AG04449 (cell line): ENCODE measurements at places on chromosomes 1 and 21.
A peak's percentile ranks its signal among the peaks of the same experiment; 100 is the strongest.

- DNase-seq = no peak
Observed at GRCh38 chr1:6667139-6667538, 34.5 kb downstream of the DNAJC11 start.

DNA sequence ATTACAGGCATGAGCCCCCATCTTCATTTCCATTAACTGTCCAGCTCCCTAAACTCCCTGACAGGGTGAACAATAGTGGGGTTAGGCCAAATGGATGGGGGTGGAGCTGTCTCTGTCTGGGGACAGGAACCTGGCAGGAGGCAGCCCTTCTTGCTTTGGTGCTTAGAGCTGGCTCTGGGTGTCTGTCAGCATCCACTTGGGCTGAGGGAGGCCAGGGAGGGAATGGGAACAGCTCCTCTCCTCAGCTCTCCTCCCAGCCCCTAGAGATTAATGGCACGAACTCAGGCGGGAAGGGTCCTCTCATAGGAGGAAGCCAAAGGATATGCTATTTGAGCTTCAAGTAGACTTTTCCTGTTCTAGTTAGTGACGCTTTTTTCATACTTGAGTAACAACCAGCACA lies 11.1 kb upstream of the ETV3L start:
- no peak for DNase-seq

GRCh38 chr1:172477741-172478140 lies 33.9 kb upstream of the PIGC start:
- DNase-seq = no peak

- no peak for DNase-seq
Observed at GRCh38 chr1:6272868-6273267, 12.0 kb upstream of the GPR153 start.

DNA sequence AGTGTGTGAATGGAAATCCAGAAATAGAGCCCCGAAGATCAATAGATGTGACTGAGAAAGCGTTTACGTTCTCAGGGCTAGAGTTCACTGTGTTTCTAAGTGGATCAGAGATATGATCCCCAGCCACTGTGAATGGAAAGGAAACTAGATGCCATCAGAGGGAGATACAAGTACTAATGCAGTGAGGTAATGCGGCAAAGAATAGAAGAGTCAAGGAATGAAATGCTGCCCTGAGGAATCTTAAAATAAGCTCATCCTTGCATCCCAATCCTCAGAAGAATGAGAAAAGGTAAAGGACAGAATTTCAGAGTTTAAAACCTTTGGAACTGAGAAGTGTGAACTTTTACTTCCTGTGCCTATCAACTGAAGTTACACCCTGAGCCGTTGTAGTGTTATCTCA lies 165.5 kb upstream of the ESRRG start:
- DNase-seq = no peak

GRCh38 chr1:215793180-215793579 lies 226.1 kb downstream of the KCTD3 start:
- DNase-seq = peak; percentile 88

GRCh38 chr1:175443332-175443731 lies 250.8 kb upstream of the KIAA0040 start:
- DNase-seq = no peak

GRCh38 chr1:35201631-35202030 lies 8.7 kb upstream of the SFPQ start:
- no peak for DNase-seq

- DNase-seq = no peak
Observed at GRCh38 chr1:35202048-35202719, 9.2 kb upstream of the SFPQ start.

DNA sequence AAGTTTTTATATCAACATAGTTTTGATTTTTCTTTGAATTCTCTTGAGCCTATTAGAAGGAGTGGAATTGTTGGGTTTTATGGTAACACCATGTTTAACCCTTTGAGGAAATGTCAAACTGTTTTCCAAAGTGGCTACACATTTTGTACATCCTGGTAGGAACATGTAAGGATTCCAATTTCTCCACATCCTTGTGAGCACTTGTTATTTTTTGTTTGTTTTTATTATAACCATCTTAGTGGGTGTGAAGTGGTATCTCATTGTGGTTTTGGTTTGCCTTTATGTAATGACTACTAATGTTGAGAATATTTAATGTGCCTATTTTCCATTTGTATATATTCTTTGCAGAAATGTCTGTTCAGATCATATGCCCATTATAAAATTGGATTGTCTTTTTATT lies 120.5 kb downstream of the FGGY start:
- DNase-seq = no peak

- no peak for DNase-seq
Observed at GRCh38 chr1:37752213-37752582, 12.7 kb downstream of the EPHA10 start.

DNA sequence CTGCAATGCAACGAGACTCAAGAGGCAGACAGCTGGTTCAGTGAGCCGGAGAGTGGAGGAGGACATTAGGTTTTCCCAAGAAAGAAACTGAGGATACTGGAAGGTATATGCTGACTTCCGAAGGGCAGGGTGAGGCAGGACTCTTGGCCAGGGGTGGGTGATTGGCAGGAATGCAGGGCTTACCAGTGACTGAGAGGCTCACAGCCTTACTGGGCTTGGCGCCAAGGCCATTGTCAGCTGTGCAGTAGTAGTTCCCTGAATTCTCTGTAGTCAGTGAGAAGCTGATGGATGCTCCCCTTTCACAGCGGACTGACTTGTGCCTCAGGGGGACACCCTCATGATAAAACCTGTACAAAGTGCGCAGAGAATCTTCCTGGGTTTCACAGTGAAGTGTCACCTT lies 9.6 kb downstream of the FCRL5 start:
- DNase-seq = no peak

DNA sequence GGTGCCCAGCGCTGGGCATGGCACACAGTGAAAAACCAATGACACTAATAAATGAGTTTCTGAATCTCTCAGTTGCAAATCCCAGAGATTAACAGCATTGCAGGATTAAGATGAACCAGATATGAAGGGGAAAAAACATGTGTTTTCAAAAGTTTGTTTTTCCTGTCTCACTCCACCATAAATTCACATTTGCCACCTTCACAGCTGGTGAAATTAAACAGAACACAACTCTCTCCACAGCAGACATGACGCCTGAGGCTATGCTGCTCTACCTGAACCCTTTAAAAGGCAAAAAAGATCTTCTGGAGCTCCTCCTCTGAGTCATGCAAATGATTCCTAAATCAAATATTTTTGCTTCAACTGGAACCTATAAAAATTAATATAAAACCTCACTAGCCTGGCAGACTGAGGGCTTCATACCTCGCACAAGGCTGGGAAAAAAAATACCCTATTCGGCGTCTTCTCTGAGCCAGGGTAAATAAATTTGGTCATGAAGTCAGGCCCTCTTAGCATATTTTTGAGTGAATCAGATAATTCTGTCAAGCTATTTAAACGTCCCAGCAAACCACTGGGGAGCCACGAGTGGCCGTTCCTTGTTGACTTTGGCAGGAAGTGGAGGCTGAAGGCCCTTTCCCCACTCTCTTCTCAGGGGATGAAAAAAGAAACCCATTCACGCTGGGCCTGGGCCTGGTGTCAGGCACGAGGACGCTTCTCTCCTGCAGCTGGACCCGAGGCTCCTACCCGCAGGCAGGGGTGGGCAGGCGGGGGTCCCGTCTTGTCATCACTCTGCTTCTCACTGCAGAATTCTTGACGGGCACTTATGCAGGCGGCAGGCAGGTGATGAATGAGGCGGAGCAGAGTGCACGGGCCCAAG lies 53.0 kb downstream of the DMRTB1 start:
- DNase-seq = peak; percentile 73

DNA sequence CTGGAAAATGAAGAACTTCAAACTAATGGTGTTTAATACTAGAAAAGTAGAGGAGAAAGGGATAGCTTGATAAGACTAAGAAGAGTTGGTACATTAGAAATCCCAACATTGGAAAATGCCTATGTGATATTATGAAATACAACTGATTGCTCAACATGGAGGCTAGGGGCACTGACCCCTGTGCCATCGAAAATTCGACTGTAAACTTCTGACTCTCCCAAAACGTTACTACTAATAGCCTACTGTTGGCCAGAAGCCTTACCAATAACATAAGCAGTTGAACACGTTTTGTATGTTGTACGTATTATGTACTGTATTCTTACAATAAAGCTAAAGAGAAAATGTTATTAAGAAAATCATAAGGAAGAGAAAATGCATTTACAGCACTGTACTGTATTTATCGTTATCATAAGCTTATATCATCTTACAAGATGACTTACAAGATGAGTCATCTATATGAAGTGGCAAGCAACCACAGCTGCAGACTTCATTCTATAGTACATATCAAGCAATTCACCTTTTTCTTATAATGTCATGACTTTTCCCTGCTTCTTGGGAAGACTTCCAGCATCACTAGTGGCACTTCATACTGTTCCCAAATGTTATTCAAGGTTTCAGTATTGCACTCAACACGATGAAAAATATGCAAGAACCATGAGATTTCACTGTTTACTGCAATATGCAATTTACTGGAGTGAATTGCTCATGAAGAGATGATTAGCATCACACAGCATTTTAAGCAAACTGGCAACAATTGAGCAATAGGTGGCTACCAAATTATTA lies 12.9 kb upstream of the CTSK start:
- no peak for DNase-seq

- DNase-seq = no peak
Observed at GRCh38 chr1:246794048-246794827, 70.0 kb downstream of the SCCPDH start.

DNA sequence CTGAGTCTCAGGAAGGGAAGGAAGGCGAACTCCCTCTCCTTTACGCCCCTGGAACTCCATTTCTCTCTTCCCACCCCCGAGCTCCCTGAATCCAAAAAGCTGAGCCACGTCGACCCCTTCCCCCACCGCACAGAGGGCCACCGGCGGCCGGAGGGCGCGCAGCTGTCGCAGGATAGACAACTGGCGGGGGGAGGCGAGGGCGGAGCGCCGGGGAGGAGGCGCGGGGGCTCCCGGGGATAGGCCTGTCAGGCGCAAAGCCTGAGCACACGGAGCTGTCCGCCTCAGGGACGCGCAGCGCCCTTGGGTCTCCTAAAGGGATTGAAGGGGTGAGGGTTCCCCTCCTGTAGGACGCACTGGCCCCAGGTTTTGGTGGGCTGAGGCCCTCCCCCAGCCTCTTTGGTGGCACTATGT lies 752 bp upstream of the ACTA1 start:
- DNase-seq = no peak

DNA sequence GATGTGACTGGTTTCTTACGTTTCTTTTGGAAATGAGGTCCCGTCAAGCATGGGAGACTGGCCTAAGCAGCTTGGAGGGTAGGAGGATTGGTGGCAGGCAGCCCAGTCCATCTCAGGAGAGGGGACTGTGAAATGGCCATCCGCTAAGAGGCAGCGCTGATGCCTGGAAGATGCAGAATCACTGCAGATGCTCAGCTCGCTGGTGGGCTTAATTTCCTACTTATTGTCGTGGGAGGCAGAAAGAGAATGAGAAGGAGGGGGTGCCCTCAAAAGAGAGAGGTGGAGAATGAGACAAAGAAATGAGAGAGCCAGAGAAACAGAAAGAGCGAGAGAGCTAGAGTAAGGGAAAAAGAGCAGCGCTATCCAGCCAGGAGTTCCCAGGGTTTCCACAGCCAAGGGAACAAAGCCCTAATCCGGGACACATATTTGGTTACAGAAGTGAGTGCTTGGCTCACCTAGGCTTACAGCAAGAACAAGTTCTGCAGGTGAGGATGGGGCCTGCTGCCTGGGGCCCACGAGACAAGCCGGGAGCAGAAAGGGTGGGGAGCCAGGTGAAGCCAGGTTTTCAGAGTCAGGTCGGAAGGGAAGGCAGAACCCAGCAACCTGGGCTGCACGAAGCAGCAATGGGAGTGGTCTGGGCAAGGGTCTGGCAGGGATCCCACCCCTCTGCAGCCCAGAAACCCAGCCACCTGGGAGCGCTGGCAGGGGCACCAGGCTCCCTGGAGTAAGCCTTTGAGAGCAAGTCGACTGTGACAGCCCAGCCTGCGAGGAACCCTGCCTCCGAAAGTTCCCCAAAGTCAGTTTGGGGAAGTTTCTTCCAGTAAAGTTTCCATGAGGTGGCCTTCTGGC lies 5.8 kb downstream of the ECE1 start:
- DNase-seq = no peak

- DNase-seq = no peak
Observed at GRCh38 chr21:40173816-40174215, 306.6 kb downstream of the PCP4 start.

DNA sequence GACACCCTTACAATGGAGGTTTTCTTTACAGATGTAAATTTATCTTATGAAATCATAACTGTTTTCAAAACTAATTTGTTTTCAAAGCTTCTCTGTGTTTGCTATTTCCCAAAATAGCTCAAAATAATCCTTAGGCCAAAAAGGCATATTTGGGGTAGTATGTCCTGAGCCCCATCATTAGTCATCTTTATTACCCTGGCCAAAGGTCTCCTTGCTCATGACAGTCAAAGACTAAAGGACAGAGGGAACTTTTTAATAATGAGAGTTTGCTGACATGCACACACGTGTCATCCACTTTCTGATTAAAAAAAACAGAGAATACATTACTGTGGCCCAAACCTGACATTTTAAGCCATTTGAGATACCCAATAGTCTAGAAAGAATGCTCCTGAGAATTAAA lies 221.9 kb upstream of the DUSP10 start:
- DNase-seq = no peak

GRCh38 chr1:56313560-56313959 lies 265.8 kb downstream of the PLPP3 start:
- no peak for DNase-seq

DNA sequence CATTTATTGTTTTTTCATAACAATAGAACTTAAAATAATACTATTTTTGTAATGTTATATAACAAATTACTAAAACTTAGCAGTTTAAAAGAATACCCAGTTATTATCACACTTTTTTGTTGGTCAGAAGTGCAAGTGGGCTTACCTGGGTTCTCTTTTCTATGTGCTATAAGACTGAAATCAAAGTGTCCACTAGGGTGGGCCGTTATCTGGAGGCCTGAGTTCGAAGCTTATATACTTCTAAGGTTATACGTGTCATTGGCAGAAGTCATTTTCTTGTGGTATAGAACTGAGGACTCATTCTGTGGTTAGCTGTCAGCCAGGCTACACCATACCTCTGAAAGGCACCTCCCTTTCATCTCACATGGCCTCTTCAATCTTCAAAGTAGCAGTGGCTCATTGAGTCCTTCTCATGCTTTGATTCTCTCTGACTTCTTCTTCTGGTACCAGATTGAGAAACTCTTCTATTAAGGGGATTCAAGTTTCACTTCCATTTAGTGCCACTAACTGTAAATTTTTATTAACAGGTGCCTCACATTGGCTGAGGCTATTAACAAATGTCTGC lies 414.3 kb downstream of the AMY1C start:
- DNase-seq = no peak
